ENCODE measurements at places on chromosomes 5 and 9. TPM values are rescaled to one million over a fixed set of nuclear protein-coding genes. Genes with fewer than 3 reads are reported as not detected.

DNA sequence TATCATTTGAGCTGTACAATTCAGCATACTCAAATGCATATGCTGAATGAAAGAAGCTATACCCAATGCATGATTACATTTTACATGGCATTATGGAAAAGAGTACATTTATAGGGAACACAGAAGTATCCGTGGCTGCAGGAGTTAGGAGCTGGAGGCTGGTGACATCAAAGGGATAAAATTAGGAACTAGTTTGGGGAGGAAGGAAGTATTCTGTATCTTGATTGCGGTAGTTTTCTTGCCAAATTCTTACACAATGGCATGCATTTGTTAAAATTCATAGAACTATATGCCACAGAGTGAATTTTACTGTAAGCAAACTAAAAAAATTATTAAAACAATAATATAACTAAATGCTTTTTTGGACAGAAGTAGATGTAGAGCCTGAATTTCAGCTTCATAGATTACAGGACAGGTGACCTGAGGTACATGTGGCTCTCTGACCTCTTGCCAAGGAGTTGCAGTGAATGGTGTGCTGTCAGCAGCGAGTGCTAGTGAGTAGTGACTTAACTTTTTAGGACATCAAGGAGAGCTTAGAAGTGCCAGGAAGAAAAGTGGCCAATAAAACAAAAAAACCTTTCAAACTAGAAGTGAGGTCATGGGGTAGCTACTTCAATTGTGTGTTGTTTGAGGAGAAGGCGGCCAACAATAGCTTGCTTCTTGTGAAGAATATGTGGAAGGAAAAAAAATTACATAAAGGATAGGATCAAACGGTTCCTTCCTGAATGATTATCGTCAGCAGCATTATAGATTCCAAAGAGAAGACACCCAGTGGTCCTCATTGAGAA lies 514.9 kb upstream of the CLINT1 start:
- no peak for DNase-seq

DNA sequence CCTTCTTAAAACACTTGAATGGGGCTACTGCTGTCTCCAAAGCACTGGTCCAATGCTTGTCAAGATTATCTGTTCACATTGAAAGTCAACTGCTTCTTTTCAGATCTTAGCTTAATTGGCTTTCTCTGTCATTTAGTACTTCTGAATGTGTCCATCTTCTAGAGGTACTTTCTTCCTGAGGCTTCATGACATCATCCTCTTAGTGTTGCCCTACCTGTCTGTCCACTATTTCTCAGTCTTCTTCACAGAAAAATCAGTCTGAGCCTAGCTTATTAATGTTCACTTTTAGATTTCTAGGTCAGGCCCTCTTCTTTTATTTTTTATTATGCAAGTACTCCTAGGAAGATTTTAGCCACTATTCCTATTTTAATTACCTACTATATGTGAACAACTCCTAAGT lies 899.9 kb downstream of the DTWD2 start:
- no peak for DNase-seq

DNA sequence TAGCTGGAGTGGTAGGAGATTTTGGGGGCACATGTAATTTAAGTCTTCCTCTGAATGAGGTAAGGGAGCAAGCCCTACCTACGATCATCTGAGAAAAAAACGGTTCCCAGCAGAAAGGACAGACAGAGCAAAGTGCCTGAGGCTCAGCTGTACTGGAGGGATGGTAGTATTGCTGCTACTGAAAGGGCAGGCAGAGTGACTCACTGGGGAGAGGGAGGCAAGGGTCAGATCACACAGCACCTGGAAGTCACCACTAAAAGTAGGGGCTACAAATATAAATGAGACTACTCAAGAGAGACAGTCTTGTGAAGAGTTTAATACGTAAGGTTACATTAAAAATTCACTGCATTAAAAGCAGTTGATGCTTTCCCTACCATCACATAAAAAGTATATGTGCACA lies 75.9 kb downstream of the NFIB start:
- no peak for DNase-seq

GRCh38 chr5:102651466-102651865 lies 103.6 kb upstream of the PAM start:
- DNase-seq = no peak

DNA sequence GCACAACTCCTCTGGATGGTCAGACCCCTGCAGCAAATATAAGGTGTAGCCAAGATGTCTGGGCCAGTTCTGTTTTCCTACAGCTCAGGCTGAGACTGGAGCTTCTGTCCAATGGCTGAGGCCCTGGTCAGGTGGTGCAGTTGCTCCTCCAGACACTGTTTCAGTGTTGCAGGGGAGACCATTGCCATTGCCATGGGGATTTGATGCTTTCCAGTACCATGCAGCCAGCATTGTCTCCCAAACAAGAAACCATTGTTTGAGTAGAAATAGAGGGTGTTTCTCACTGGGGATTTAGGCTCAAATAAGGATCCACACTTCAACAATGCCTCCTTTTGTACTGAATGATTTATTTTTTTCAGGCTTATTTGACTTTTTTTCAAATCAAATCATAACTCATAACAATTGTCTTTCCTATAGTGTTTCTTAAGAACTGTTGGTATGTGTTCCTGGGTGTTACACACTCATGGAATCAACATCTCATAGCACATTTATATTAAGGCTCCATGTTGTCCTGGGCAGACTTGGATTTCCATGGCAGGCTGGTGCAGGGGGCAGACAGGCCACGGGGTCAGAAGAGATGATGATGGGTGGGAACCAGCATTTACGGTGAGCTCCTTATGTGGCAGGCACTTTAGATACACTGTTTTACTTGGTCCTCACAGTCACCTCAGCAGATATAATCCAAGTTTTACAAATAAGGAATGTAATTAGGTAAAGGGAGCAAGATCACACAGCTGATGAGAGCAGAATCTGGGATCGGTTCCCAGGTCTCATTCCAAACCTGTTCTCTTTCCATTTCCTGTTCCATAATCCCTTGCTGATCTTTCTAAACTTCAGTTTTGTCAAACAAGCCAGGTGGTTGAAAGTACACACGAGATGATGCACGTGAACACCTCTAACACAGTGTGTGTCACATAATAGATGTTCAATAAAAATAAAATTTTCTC lies 95.9 kb upstream of the GNAQ start:
- no peak for DNase-seq

- peak; percentile 59 for DNase-seq
These were observed 876 bp upstream of the JAK2 start for GRCh38 chr9:4984171-4984620.

- no peak for DNase-seq
These were observed 598 bp downstream of the PCDHA2 start for GRCh38 chr5:140795259-140795641.

- no peak for DNase-seq
These were observed 36.5 kb downstream of the KIF2A start for GRCh38 chr5:62342476-62342837.

- DNase-seq = no peak
These were observed 176.0 kb downstream of the MSX2 start for GRCh38 chr5:174900240-174900865.

- DNase-seq = no peak
These were observed 448 bp upstream of the ZNF782 start for GRCh38 chr9:96854651-96855273.

DNA sequence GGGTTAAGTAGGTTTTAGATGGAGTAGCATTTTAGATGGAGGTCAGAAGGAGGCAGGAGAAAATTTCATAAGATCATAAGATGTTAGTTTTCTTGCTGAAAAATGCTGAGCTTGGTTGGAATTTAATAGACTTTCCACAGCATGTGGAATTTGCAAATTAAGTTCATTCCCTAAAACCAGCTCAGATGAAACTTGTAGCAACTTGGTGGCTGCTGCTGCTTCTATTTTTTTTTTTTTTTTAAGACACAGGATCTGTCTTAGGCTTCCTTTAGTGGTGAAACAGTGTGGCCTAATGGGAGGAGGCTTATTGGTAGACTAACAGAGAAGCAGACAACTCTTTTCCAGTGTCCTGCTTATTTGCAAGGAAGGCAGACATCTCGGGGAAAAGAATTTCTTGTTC lies 154.5 kb downstream of the AOPEP start:
- no peak for DNase-seq

- DNase-seq = no peak
These were observed 266.2 kb downstream of the SPATA31D1 start for GRCh38 chr9:82254646-82255367.

DNA sequence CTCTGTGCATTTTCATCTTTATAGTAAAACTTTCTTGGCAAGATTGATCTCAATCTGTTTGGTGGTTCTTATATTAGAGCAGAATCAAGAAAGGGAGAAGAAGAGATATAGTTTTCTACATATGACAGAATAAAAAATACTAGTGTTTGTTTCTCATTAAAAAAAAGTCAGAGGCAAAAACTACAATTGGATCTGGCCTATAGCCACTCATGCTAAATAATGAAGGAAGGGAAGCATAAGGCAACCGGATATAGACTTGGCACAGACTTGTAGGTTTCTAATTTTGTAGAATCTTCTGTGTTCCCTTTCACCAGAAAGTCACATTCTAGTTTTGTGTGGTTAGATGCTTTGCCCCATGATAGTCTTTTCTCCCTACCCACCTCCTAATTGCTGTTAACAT lies 306.2 kb downstream of the PIK3R1 start:
- no peak for DNase-seq

DNA sequence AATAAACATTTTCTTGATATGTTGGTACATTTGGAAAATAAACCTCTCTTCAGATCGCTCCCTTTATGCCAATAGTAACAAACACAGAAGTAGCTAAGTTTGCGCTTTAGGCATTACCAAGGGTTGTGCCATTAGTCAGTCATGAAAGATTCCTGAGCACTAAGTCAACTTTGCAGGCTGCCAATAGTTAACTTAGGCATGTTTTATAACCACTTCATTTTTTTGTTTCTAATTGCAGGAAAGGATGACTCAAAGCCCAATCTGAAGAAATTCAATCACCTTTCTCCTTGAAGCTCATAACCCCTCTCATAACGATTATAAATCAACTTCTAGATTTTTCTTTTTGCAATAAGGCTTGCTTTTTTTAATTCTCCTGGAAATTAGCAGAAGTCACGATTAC lies 517.0 kb downstream of the AGTPBP1 start:
- no peak for DNase-seq

- no peak for DNase-seq
These were observed 265.3 kb downstream of the FSTL4 start for GRCh38 chr5:133347039-133347438.

GRCh38 chr5:178349625-178350353 lies 117.2 kb upstream of the PHYKPL start:
- no peak for DNase-seq

GRCh38 chr5:80174790-80175189 lies 81.1 kb downstream of the SERINC5 start:
- peak; percentile 54 for DNase-seq

GRCh38 chr9:136695435-136695895 lies 8.2 kb upstream of the AGPAT2 start:
- no peak for DNase-seq

- DNase-seq = no peak
These were observed 41.9 kb upstream of the UBTD2 start for GRCh38 chr5:172325452-172325851.

DNA sequence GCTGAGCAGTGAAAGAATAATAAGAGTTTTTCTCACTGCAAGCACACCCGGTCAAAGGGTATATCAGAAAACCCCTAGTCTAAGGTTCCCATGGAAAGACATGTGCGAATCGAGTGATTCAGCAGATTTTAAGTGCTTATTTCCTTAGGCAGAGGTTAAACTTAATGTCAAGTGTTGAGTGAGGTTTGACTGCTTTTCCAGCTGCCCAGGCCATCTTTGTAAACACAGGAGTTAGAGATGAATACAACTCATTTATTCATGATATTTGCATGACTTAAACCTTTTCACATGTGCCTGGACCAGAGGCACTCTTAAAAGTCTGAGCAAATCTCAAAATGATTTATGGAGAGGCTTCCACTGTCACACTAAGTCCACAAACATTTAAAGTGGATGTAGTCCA lies 137.8 kb upstream of the RGMB start:
- DNase-seq = no peak

DNA sequence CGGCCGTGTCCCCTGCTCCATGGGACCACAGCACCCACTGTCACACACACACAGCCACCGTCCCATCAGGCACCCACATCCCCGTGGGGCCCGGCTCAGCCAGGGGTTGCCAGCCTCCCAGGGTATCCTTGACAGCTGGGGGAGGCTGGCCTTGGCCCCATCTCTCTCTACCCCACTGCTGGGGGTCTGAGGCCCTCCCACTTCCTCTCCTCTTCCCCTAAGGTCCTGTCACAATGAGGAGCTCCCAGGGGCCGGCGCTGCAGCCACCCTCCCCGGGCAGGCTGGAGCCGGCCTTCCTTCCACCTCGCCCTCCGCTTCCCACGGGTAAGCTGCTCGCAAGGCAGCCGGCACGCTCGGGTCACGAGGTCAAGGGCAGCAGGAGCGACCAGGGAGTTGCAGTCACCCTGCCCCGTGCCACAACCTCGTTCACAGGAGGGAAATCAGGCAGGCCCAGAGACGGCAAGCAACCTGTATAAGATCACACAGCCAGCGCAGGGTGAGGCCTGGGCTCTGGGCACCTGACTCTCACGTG lies 38.6 kb upstream of the NOTCH1 start:
- DNase-seq = peak; percentile 33

GRCh38 chr9:108746864-108747263 lies 108.9 kb downstream of the ACTL7B start:
- no peak for DNase-seq

GRCh38 chr5:81125959-81126358 lies 107.2 kb upstream of the CKMT2 start:
- no peak for DNase-seq

GRCh38 chr5:96836817-96837216 lies 29.1 kb upstream of the ERAP1 start:
- DNase-seq = no peak

DNA sequence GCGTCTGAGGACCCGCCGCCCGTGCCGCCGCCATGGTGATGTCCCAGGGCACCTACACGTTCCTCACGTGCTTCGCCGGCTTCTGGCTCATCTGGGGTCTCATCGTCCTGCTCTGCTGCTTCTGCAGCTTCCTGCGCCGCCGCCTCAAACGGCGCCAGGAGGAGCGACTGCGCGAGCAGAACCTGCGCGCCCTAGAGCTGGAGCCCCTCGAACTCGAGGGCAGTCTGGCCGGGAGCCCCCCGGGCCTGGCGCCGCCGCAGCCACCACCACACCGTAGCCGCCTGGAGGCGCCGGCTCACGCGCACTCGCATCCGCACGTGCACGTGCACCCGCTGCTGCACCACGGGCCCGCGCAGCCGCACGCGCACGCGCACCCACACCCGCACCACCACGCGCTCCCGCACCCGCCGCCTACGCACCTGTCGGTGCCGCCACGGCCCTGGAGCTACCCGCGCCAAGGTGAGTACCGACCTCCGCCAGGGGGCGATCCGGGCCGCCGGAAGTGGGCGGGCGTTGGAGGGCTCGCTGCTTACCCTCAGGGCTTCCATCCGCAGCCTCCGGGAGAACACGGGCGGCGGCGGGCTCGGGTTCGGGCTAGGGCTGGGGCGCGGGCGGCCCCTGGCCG lies 8.5 kb downstream of the PRR7 start:
- DNase-seq = peak; percentile 84

The DBH gene
- polyA plus RNA-seq = not detected

The CCDC192 gene
- polyA plus RNA-seq = 22.6 TPM

The ANGPTL2 gene
- polyA plus RNA-seq = 30.7 TPM

The ENTPD8 gene
- polyA plus RNA-seq = 0.37 TPM

The GPSM1 gene
- 33.5 TPM for polyA plus RNA-seq

The FAM219A gene
- 12.2 TPM for polyA plus RNA-seq

The HAUS6 gene
- 30.4 TPM for polyA plus RNA-seq

The COL15A1 gene
- 49.4 TPM for polyA plus RNA-seq

The ZNF454 gene
- 4.4 TPM for polyA plus RNA-seq

The MEIKIN gene
- polyA plus RNA-seq = 13.6 TPM

The SGCD gene
- polyA plus RNA-seq = 5.0 TPM
